DMS79 (cell line): ENCODE measurements at places on chromosomes 16 and 17.

GRCh38 chr17:33667052-33667509 is 374.0 kb upstream of the ASIC2 start:
- DNase-seq, result no peak

DNA sequence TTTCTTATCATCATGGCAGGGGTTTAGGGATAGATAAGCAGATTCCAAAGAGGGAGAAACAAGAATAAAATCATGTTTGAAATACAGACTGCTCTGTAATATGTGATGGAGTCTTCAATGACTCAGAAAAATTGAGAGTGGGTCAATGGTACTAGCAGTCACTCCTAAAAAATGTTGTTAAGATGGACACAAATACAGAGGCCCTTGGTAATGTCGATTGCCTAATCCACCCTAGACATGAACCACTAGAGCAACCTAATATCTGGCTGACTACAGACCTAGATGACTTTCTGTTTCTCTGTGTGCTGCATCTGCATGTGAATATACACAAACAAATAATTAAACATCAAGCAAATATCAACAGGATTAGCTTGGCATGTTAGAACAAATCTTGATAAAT is 135.8 kb downstream of the CDH8 start:
- DNase-seq, result no peak

- peak; percentile 92 for DNase-seq
Observed at GRCh38 chr16:21300309-21301167, 22.4 kb upstream of the CRYM start.

GRCh38 chr17:1228781-1229348 is 41.4 kb upstream of the BHLHA9 start:
- no peak for DNase-seq

- peak; percentile 20 for DNase-seq
Observed at GRCh38 chr17:28675980-28676379, 14.0 kb downstream of the SUPT6H start.

DNA sequence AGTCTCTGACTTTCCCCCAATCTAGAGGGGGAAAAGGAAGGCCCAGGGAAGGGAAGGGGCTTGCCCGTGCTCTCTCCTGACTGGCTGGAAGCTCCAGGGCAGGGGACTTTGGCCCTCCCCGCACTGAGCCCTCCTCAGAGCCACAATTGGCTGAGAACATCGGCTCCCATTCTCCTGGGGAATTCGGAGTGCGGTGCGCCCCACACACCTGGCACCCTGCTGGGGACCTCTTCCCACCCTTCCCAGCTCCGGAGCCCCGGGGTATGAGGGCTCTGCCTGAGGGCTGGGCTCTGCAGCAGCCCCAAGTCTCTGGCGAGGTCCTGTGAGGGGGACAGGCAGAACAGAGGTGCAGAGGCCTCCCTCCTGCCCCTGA is 36.0 kb downstream of the PIMREG start:
- no peak for DNase-seq

DNA sequence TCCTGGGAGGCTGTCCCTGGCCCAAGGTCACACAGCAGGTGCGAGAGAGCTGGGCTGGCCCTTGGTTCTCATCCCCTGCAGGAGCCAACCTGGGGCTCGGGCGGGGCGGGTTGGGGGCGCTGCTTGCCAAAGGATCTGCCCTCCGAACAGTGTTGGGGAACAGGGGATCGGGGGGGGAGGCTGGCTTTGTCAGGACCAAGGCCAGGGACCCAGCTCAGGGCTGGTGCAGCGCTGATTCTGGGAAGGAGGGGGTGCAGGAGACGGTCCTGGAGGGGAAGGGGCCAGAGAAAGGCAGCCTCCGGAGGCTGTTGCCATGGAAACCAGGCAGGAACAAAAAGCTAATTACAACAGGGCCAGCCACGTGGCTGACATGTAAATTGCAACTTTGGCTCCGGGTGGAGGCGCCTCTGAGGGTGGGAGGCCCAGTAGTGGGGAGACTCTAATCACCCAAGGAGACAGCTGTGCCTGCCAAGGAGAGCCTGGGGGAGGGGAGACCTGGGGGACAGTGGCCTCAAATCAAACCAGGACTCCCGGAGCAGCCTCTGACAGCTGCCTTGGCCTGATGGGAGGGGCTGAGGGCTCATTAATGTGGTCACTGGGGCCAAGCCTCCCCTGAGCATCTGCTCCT is 1.3 kb downstream of the TUBB3 start:
- peak; percentile 18 for DNase-seq

- no peak for DNase-seq
Observed at GRCh38 chr17:15431196-15431595, 36.2 kb downstream of the CDRT4 start.

GRCh38 chr16:55367301-55367811 is 43.4 kb downstream of the IRX6 start:
- DNase-seq, result no peak

DNA sequence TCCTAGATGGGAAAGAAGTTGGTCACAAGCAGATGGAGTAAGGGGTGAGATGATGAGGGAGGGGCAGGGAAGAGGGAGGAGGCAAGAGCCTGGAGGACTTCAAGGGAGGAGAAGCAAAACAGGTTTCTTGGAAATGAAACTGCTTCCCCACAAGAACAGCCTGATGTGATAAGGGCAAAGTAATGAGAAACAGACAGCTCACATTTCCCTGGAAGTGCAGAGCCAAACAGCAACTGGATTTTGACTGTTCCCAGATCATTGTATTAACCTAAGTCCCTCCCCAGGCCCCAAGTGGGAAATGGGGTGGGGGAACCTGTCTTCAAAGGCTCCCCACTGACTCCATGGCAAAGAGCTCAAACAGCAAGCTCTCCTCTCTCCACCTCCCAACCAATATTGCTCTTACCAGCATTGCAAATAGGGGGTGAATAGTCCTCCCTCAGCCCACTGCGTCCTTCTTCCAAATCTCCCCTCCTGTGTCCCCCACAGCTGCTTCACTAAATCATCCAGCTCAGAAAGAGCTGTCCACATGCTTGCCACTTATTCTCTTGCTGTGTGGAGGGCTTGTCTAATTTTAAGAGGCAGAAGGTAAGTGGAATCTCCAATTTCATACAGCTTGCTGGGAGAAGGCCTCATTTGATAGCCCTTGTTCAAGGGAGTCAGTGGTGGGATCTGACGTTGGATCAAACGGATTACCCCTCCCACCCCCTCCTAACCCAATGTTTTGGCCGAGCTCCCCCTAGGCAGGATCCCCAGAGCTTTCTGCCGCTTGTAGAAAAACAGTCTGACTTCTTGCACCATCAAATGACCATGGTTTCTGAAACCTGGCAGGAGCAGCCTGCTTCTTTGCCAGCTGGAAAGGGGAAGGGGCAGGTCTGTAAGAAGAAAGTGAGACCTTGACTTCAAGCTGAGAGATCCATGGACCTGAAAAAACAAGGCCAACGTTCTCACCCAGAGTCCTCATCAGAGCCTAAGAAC is 56.3 kb upstream of the SMIM36 start:
- no peak for DNase-seq

GRCh38 chr17:59381716-59382570 is 50.5 kb downstream of the YPEL2 start:
- no peak for DNase-seq

GRCh38 chr16:1538804-1539520 is 5.5 kb downstream of the TMEM204 start:
- no peak for DNase-seq

DNA sequence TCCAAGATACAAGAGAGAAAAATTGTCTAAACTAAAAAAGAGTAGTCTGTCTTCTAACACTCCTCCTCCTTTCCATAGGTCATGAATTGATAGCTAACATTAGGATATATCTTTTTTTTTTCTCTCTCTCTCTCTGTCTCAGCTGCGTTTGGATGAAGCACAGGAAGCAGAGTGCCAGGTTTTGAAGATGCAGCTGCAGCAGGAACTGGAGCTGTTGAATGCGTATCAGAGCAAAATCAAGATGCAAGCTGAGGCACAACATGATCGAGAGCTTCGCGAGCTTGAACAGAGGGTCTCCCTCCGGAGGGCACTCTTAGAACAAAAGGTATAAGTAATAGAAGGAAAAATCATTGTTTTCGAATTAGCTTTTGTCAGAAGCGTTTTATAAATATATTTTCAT is 32.9 kb downstream of the ABHD15 start:
- no peak for DNase-seq

DNA sequence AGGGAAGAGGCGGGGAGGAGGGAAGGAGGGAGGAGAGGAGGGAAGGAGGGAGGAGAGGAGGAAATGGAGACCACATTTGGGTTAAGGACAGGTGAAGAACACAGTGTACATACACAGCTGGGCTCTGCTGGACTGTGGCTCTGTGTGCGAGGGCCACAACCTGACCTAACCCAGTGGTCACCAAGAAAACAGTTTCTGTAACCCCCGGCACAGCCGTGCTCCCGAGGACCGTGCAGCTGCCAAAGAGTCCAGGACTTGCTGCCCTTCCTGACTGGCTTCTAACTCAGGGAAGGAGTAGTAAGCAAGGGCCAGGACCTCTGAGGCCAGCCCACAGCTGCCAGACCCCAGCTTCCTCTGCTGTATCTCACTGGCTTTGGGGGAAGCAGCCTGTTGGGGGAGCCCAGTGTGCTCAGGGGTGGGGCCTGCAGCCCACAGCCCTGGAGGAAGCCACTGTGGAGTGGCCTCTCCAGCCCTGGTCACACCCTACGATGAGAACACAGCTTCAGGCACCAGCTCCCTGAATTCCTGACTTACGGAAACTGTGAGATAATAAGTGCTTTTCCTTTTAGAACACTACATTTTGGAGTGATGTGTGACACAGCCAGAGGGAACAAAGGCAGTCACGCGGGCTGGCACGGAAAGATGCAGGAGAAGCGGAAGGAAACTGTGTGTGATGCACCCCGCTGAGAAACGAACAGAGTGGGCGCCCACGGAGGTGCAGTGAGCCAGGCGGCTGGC is 32.3 kb downstream of the SLC7A5 start:
- DNase-seq, result no peak

DNA sequence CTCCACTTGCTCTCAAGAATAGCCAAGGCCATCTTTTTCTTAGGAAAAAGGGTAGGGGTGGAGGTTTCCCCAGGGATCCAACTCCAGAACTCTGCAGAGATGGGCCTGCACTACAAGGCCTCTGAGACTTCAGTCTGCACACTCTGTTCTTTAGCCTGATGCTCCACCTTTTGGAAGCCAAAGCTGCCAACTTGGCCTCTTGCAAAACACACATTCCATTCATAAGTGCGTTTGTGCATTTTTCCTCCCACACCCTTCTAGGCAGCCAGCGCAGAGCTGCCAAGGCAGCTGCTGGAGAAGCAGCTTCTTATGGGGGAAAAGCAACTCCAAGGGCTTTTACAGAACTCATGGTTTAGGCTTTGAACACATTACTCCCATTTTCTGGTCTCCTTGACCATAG is 45.3 kb downstream of the REXO5 start:
- DNase-seq, result no peak

DNA sequence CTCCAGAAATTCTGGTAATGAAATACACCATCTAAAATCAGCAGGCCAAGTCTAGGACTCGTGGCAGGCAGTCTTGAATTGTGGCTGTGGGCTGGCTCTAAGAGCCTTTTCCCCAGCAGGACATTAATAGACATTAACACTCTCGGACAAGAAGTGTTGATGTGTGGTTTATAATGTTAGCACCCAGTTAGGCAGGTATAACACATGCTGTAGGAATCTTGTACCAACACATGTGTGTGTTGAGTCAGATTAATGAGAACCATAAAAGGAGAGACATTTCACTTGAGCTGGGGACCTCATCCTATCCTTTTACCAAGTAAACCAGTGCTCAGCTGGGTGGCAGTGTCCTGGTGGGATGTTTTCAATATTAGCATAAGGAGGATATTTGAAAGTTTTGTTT is 264.5 kb downstream of the FTO start:
- no peak for DNase-seq
